Activated CD4-positive, CD25-positive, alpha-beta regulatory T cell treated with anti-CD3 and anti-CD28 coated beads, Interleukin-2, amount 50 U/mL, for 72 hours (primary cell): ENCODE measurements at places on chromosomes 6 and 20.

- no peak for DNase-seq
These were observed 5.2 kb downstream of the MBOAT1 start for GRCh38 chr6:20207088-20207418.

GRCh38 chr6:155630085-155630484 is 174.4 kb upstream of the NOX3 start:
- no peak for DNase-seq

DNA sequence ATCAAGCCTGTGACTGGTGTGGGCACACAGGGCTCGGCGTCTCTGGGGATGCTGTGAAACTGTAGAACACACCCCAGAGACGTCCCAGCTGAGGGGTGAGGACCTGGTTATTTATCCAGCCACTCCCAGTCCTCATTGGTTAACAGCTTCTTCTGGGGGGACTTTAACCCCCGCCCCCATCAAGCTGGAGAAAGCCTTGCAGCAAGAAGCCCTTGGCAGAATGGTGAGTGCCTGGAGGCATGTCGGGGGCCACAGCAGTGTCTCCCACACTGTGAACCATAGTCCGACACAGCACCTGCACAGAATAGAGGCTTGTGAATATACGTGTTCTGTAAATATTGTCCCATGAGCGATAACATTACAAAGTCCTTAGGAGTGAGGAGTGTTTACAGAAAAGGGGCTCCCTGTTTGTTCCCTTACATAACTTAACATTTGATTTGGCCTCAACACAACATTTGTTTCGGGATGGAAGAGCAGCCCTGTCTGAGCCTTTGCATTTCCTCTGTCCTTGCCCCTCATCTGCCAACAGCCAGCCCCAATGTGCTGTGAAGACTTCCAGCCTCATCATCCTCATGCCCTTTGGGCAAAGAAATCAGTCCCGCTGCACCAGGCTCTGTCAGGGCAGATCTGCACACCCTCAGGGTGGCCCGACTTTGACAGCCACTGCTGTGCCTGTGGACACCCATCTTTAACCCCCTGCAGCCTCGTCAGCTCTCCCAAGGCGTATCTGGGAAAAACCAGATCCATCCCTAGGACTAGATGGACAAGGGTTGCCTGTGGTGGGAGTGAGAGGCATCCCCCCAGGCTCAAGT is 2.2 kb upstream of the RRBP1 start:
- no peak for DNase-seq

GRCh38 chr20:23889775-23890187 is 10.2 kb upstream of the CST5 start:
- DNase-seq: peak; percentile 58

DNA sequence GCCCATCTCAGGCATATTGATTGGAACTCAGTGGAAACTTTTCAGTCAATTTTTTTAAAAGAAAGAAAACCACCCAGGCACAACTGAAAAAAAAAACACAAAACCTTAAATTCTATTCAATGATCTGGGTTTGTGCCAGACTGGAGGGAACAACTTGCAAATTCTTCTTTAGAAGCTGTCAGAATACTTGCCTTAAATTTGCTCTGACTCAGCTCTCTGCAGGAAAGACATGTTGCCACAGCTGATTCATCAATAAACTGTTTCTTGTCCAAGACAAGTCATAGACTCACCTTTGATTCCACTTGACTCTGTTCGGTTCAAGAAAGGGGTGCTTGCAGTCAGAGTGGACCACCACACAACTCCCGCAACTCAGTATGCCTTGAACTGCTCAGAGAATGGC is 117.8 kb upstream of the F13A1 start:
- no peak for DNase-seq

DNA sequence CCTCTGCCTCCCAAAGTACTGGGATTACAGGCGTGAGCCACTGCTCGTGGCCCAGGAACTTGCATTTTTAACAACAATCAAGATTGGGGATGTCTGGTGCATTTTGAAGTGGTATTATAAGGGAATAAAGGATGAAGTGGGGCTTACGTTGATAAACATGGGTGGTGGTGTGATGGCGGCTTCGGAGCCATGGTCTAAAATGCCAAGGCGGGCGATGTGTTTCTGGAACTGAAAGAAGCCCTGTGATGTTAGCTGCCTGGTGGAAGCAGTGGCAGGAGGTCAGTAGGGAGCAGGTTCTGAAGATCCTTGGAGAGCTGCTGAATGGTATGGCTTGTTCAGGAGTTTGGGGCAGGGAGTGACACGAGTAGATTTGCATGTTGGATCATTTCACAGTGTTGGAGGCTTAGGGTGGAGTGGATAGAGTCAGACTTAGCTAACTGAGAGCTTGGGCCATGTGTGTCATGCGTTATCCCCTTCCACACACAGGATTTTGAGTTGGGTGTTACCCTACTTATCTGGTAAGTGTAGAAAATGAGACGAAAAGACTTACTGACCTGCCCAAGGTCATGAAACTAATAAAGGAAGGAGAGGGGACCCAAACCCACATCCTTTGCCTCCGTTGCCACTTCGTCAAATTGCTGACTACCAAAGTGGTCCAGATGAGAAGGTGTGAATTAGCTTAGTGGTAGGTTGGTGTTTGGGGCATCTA is 1.5 kb downstream of the NELFCD start:
- DNase-seq: no peak

DNA sequence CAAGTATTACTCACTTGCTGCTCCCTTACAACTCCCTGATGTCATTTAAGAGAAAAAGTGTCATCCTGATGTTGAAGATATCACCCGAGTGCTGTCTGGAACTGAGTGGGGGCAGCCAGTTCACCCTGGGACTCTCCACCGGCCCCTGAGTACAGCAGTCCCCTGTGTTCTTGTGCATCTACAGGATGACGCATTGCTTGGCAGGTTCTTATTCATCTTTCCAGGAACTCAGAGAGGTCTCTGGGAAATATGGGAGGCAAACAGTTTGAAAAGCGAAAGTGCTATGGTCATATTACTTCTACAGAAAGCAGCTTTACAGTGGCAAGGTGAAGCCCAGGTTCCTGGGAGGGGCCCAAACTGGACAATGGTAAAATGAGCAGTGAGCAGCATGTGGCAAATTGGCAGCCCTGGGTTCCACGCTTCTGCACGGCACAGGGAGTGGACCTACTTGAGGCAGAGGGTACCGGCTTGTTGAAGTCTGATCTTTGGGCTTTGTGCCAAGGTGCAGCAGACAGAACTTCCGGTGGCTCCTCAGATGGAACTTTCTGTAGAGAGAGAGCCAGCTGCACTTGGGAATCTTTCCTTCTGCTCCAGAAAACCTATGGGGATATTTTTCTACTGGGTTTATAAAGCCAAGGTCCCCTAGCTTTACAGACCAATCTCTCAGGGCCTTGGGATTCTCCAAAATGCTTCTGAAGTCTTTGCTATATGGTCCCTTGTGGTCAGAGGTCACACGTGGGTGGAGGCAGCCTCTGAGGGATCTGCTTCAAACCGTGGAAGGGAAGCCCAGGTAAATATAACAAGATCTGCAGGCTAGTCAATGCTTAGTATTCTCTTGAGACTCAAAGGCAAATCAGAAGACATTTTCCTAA is 128.3 kb downstream of the MAP3K7 start:
- DNase-seq: peak; percentile 58

GRCh38 chr6:163753430-163753829 is 338.9 kb downstream of the QKI start:
- DNase-seq: no peak
